HTR-8/SVneo (cell line): ENCODE measurements at places on chromosomes 12 and 14.
A peak's percentile ranks its signal among the peaks of the same experiment; 100 is the strongest.

GRCh38 chr14:71803539-71804260 is 128.5 kb upstream of the RGS6 start:
- no peak for DNase-seq

DNA sequence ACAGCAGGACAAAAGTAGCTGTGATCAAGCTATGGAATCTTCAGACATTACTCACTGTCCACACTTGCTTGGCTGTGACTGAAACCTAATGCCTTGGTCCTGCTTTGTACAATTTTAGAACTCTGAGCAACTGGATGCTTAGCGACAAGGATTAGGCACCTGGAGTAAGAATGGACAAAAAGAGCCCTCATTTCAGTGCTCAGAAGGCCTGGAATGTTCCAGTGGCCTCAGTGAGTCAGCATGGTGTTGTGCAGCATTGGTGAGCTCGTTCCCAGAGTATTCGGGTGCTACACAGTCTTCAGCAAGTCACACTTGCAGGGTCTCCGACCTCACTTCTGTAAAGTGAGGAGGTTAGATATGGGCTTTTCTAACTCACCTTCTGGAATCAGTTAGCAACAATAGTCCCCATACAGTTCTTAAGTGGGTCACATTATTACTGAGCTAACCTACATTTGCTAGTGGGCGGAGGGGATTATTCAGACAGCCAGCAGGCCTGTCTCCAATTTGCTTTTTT is 108.0 kb upstream of the MDM1 start:
- no peak for DNase-seq

GRCh38 chr14:60768602-60769001 is 34.0 kb downstream of the MNAT1 start:
- no peak for DNase-seq

GRCh38 chr12:75981247-75982168 is 50.1 kb downstream of the PHLDA1 start:
- DNase-seq: no peak

DNA sequence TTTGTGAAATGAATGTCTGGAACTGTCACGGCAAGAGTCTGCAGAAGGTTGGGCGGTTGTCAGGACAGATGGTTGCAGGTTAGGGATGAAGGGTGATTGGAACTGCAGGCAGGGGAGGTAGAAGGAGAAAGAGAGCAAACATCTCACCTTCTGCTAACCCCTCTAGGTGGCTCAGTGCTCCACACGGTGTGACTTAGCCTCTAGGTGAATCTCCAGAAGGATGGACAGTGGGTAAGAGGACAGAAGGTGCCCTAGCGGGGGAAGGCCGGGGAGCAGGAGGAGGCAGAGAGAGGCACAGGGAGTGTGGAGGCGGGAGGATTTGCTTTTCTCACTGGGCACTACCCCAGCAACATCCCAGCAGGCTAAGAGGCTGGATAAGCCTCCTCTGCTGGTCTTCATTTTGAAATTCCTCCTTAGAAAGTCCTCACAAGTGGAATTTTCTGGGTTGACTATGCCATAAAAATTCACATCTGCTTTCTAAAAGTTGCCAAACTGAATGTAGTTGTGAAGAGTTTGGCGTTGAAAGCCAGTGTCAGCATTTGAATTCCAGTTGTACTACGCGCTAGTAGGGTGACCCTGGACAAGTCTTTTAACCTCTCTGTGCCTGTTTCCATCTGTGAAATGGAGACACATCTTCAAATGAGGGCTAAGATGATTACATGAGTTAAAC is 10.7 kb upstream of the GPR68 start:
- DNase-seq: no peak

DNA sequence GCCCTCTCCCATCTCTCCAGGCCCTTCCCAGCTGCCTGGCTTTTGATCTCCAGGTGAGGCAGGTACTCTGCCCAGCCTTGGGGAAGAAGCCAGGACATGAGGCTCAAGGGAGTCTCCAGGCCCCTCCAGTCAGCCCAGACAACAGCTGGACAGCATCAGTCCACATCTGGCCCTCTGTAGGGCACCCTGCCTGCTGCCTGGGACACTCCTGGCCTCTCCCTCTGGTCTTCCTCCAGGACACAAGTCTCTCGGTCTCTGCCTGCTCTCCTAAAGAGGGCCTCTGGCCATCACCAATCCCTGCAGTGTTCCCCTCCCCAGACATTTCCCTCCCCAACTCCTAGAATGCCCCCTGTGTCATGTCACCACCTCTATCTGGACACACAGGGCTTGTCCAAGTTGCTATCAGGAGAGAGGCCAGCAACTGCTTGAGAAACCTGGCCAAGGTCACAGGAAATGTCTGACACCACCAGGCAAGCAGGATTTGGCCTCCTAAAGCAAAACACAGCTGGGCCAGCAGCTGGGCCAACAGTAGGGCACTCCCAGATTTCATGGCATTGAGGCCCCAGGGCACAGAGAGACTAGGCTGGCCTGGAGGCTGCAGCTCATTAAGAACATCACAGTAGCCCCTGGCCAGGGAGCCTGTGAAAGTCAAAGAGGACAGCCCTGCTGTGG is 29.0 kb downstream of the LTBP2 start:
- no peak for DNase-seq

GRCh38 chr12:124053851-124054250 is 80.8 kb downstream of the ZNF664 start:
- DNase-seq: peak; percentile 65

- no peak for DNase-seq
These were observed 39.5 kb upstream of the RIN3 start for GRCh38 chr14:92473969-92474535.

DNA sequence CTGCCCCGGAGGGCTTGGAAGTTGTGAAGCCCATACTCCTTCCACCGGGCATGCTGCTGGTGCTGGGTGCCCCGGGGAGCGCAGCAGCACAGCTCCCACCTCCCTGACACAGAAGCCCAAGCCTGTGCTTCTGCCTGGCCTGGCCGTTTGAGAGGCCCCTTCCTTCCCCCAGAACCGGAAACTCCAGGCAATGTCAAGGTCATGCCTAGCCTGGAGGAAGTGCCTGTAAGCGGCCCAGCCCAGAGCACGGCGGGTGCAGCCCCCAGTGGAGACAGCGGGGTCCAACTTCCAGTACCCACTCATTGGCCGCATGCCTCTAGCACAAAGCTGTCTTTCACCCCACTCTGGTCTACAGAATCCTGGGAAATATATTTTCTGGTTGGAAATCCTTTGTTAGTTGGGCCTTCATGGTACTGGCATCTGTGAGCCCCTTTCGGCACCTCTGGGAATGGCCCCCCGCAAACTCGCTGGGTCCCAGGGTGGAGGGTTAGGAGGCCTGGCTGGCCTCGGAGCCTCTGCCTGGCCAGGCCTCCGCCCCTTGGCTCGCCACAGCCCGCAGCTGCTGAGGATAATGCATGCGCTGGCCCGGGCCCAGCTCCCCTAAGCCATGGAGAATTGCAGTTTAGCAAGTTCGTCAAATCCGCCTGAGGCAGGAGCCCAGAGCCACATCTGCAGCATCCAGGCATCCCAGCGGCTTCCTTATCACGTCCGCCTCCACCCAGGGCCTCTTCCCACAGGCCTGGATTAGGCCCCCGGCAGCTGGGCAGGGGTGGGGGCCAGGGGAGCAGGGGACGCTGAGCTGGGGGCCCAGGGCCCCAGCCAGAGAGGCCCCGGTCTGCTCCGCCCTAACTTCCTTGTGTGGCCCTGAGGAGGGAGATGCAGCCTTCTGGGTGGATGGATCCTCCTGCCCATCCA is 48.9 kb upstream of the DLK1 start:
- DNase-seq: no peak

GRCh38 chr14:58639842-58640484 is 2.2 kb downstream of the DACT1 start:
- peak; percentile 94 for DNase-seq

DNA sequence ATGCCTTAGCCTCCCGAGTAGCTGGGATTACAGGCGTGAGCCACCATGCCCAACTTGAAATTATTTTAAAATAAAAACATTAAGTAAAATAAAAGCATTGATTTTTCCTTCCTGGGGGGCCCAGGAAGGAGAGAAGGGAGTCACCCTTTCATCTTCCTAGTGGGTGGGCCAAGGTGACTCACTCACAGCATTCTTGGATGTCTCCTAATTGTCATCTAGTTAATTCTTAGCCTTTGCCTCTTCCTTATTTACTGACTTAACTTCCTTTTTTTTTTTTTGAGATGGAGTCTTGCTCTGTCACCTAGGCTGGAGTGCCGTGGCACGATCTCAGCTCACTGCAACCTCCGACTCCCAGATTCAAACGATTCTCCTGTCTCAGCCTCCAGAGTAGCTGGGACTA is 29.2 kb downstream of the TMEM120B start:
- DNase-seq: no peak

DNA sequence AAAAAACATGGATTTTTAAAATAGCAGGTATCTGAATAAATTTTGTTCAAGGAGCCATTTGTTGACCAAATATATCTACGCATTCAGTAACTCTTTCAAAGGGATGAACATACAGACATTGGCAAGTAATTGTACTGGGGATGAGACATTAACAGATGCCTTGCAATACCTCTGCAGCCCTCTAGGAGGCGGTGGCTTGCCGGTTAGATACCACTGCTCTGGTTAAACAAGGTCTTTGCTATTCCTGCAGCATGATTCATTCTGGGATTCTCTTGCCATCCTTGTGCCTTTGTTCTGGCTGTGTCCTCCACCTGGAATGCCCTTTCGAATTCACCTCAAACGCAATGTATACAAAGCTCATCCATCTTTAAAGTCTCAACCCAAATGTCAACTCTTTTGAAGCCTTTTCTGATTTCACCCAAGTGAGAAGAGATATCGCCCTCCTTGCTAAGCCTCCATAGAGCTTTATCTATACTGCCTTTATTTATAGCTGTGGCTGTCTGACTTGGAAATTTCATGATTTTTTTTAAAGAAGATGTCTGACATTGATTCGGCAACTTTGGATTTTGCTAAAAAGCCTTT is 131.0 kb upstream of the SRRM4 start:
- no peak for DNase-seq

GRCh38 chr14:29820785-29821184 is 106.9 kb downstream of the PRKD1 start:
- DNase-seq: no peak

- no peak for DNase-seq
These were observed 10.0 kb downstream of the ANKRD9 start for GRCh38 chr14:102499401-102500157.

DNA sequence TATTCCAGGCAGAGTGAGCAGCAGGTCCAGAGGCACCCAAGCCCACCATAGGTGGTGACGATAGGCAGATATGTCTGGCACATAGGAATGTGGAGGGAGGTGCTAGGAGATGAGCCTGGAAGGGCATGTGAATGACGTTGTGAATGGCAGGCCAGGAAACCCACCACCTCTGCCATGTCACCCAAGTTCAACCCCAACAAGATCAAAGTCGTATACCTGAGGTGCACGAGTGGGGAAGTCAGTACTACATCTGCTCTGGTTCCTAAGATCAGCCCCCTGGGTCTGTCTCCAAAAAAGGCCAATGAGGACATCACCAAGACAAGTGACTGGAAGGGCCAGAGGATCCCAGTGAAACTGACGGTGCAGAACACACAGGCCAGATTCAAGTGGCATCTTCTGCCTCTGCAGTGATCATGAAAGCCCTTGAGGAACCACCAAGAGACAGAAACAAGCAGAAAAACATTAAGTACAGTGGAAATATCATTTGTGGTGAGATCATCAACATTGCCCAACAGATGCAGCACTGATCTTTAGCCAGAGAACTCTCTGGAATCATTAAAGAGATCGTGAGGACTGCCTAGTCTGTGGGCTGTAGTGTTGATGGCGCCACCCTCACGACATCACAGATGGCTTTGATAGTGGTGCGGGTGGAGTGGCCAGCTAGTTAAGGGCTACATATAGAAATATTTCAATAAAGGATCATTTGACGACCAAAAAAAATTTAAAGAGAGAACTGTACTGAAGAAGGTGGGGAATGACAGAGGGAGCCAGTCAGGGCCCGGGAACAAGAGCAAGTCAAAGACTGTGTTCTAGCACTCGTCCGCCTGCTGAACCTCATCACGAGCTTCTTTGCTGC is 99.7 kb downstream of the ZFP36L1 start:
- no peak for DNase-seq

- peak; percentile 36 for DNase-seq
These were observed 48.8 kb downstream of the SLC38A1 start for GRCh38 chr12:46219877-46220655.

- no peak for DNase-seq
These were observed 204.5 kb downstream of the SLC15A4 start for GRCh38 chr12:128619263-128619662.

DNA sequence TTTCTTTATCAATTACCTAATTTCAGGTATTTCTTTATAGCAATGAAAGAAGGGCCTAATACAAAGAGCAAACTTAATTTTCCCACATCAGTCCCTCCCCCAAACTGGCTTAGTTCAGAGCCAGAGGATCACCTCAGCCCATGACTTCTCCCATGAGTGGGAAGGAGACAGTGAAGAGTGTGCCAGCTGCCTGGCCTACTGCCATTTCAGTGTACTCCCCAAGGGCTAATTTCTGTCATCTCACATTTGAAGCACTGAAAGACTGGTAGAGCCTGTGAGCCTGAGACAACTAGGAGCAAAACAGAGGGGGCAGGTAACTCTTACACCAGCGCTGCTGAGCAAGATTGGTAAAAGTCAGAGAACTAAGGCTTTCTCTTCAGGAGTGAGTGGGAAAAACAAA is 29.1 kb upstream of the ADAM20 start:
- no peak for DNase-seq

DNA sequence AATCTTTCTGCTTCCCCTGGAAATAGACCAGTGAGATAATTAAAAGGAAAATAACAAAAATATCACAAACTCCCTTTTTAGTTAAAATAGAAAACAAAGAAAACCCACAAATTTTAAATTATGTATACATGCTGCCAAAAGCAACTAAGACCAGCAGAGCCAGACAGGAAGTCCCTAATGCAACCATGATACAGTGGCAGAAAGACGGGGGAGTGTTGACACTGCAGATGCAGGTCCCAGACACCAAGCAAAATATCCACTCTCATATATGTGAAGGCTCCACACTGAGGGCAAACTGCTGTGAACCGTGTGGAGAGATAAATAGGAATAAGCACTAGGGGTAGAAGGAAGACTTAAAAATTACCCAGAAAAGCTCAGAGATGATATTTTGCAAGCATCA is 401.0 kb downstream of the BTG1 start:
- DNase-seq: no peak

DNA sequence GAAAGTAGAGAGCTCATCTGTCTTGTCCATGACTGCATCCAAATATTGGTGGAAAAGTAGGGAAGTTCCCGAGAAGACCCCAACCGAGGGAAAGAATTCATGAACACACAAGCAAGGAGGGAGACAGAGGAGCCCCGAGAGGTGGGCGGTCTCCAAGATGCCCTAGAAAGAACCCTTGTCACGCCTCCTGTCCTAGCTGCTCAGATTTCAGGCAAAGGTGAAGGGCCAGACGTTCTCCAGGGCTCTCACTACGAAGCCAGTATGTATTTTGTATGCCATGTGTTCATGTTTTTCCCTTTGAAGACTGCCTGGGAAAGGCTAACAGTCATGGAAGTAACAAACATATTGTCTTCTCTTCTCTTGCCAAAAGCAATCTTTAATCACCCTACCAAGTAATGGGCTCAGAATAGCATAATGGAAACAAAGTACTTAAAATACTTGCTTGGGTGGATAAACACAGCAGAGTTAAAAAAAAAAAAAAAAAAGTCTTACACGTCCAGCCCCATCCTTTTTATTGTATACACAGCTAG is 99.2 kb upstream of the TBX3 start:
- no peak for DNase-seq
